OCI-LY7 (cell line): ENCODE measurements at places on chromosomes 7 and 10.
A peak's percentile ranks its signal among the peaks of the same experiment; 100 is the strongest.

DNA sequence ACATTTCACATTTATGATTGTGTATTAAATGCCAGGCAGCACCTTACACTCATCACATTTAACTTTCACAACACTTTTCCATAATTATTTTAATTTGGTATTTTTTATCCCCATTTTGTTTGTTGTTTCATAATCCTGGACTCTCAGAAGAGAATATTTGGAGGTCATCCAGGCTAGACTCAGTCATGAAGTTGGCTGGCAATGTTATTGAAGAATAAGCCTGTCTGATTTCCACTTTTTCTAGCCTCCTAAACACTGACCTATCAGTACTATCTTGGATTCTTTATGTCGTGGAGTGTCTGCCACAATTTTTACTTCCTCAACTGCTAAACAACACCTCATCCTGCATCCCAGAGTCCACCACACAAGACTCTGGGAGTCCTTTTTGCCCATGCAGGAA, 372.3 kb upstream of the NRP1 start:
- DNase-seq = no peak

DNA sequence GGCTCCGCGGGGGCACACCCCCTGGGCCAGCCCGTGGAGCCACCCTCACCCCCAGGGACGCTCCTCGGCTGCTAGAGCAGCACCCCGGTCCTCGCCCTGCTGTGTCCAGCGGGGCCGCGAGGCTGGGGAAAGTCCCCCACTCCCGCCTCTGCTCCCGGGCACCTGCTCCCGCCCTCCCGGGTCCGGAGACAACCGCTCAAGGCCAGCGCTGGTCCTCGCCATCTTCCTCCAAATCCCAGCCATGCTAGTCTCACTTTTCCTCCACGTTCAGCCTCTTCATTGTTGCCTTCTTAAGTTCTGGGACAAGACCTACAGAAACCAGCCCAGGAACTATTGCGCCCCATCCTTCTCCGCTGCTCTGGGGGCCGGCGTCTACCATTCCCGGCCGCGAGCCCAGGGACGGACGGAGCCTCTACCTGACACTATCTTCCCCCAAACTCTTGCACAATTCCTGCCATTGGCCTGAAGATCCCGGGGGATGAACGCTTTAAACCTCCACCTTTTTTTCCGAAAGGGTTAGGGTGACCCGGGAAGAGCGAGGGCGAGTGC, 4.8 kb upstream of the KCP start:
- no peak for DNase-seq

- no peak for DNase-seq
These were observed 66.9 kb upstream of the SEMA3A start for GRCh38 chr7:84261509-84261908.

DNA sequence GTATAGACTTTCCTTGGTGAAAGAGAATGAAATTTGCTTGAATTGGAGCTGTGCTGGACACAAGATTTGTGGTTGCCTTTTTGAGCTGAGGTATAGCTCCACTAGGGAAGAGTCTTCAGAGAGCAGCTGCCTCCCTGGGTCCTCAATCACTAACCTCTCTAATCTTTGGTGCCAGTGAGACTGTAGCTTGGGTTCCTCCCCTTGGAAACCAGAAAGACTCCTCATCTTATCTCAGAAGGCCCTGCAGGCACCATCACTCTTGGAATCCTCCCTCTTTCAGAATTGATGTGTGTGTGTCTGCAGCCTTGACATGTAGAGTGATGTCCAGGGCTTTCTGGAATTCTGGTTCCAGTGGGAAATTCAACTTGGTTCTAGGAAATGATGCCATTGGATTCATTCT, 426.5 kb downstream of the RPS24 start:
- no peak for DNase-seq

- no peak for DNase-seq
These were observed 203.9 kb upstream of the PCLO start for GRCh38 chr7:83366629-83367028.

DNA sequence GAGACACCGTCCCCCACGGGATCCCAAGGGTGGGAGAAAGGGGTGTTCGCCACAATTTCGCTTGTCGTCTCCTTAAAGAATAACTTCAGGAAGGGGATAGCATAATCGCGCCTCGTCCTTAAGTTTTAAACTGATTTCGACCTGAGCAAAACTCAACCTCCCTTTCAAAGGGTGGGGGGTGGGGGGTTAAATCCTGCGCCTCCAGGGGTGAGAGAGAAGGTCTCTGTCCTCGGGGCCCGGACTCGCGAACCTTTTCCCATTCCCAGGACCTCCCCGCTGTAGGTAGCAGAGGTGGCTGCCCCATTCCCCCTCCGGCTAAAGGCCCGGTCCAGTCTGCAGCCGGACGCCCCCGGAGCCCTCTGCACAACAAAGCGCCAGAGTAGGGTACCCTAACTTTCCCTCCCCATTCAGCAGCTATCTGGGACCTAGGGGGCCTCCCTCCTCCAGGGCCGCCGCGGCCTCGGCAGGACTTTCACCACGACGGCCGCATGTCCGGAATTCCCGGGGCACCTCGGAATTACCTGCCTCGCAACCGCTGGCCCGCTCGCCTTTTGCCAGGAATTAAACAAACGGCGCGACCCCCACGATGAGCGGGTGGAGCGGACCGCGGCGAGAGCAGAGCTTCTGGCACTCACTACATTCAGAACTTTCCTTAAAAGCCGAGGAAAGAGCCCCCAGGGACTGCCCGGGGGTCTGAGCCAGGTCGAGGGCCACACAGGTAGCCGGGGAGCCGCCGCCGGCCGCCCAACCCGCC, 1.7 kb downstream of the CDK6 start:
- no peak for DNase-seq

DNA sequence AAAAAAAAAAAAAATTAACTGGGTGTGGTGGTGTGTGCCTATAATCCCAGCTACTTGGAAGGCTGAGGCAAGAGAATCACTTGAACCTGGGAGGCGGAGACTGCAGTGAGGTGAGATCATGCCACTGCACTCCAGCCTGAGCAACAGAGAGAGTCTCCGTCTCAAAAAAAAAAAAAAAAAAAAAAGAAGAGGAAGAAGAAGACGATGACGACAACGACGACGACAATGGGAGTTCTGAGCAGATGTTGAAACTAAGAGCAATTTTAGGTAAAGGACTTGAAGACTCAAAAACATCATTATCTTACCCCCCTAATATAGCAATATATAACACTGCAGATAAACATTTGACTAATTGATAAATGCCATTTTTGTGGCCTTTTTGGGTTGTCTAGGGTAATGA, 39.5 kb upstream of the PPP1R17 start:
- DNase-seq = no peak

DNA sequence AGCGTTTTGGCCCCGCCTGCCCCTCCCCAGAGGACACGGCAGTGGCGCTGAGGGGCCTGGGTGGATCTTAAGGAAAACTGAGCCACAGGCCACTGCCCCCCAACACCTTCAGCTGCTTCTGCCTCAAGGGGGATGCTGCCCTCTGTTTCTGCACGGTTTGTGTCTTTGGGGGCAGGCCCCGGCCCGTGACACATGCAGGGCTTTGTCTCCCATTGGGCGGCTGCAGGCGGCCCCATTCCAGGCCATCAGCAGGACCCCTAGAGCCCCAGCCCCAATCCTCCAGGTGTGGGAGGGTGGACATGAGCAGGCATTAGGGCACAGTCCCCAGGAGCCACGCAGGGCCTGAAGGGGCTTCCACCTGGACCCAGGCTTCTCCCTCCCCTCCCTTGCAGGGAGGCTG, 25.3 kb upstream of the PPP2R2D start:
- no peak for DNase-seq

- no peak for DNase-seq
These were observed 88.0 kb upstream of the ZMIZ1 start for GRCh38 chr10:78980815-78981214.

- peak; percentile 47 for DNase-seq
These were observed 4.7 kb downstream of the NFE2L3 start for GRCh38 chr7:26156451-26157420.

GRCh38 chr10:66983475-66983818, 57.6 kb downstream of the LRRTM3 start:
- no peak for DNase-seq

DNA sequence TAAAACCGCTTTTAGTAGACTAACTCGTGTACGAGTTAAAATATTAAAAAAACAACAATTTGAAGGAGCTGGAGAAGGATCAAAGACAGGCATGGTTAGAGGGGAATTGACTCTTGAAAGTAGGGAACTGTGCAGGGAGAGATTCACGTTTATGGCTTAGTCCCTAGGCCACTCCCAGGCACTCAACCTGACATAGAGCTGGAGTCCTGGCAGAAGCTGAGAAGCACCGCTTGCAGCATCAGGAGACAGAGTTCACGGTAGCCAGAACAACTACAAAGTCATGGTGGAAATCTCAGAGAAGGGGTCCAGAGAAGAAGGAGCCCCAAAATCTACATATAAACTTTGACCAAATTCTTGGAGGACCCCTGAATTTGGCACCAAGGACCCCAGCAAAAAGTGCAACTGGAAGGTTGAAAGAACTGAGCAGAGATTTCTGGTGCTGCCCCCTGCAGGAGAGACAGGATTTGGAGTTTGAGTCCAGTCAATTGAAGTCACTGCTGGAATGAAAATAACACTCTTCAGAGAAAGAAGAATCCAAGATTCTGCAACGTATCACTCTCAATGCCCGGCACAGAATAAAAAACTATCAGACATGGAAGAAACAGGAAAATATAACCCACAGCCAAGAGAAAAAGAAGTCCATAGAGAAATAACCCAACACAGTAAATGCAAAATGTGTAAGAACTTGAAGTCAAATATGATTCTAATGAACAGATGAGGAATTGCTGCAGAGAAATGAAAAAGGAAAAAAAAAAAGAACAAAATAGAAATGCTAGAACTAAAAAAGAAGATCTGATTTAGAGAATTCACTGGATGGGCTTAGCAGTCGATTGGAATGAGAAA, 493.3 kb upstream of the PODXL start:
- DNase-seq = peak; percentile 28

DNA sequence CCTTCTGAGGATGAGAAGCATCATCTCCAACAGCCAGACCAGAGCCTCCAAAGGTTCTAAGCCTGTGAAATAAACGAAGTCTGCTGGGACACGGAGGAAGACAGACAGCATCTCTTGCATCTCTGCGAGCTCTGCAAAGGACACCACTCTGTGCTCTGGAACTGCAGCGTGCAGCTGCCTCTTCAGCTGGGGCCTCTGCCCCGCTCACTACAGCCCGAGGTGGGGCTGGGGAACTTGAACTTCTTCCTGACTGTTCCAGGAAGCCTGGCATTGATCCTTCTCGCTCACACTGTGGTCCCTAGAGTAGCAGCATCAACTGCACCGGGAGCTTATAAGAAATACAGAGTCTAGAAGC, 163.3 kb downstream of the USP6NL start:
- peak; percentile 74 for DNase-seq

DNA sequence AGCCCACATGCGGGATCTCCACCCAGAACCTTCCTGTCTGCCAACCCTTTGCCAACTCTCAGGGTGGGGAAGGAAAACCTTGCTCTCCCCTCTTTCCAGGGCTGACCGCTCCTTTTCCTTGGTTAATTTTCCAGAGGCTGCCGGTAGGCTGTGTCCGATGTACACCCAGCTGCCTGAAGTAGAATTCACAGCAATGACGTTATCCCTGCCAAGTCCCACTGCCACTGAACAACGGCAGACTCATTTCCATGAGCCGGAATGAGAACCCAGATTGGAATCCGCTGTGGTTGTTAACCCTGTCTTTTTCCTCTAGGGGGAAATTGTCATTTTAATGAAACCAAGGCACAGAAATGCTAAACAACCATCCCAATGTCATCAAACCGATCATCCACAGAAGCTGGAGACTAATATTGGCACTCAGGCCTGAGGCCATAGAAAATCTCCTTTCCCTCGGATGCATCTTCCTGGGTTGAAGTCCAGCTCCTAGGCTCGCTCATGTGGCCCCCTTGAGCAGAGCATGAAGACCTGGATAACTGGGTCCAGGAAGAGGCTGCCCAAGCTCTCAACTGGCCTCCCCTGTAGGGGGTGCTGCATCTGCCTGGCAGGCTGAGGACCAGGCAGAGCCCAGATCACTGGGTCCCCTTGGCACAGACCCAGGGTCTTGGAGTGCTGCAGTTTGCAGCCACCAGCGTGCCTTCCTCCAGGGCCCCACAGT, 30.4 kb downstream of the KLRG2 start:
- DNase-seq = no peak

GRCh38 chr7:65509368-65510186, 135.9 kb downstream of the ZNF92 start:
- DNase-seq = peak; percentile 78

- DNase-seq = no peak
These were observed 150.1 kb upstream of the TMEM72 start for GRCh38 chr10:44761076-44761475.

GRCh38 chr10:118926903-118927302, 102.6 kb upstream of the NANOS1 start:
- no peak for DNase-seq

GRCh38 chr7:44046321-44047061, 2.0 kb downstream of the DBNL start:
- DNase-seq = peak; percentile 87

GRCh38 chr7:2109936-2110609, 122.7 kb downstream of the MAD1L1 start:
- DNase-seq = peak; percentile 92

- no peak for DNase-seq
These were observed 63.0 kb upstream of the FAM3C start for GRCh38 chr7:121459148-121459547.

- DNase-seq = peak; percentile 11
These were observed 44.5 kb upstream of the ACBD5 start for GRCh38 chr10:27285093-27285492.

- no peak for DNase-seq
These were observed 49.2 kb upstream of the MGMT start for GRCh38 chr10:129417870-129418269.

- DNase-seq = no peak
These were observed 244.3 kb upstream of the KCND2 start for GRCh38 chr7:120028636-120029035.

DNA sequence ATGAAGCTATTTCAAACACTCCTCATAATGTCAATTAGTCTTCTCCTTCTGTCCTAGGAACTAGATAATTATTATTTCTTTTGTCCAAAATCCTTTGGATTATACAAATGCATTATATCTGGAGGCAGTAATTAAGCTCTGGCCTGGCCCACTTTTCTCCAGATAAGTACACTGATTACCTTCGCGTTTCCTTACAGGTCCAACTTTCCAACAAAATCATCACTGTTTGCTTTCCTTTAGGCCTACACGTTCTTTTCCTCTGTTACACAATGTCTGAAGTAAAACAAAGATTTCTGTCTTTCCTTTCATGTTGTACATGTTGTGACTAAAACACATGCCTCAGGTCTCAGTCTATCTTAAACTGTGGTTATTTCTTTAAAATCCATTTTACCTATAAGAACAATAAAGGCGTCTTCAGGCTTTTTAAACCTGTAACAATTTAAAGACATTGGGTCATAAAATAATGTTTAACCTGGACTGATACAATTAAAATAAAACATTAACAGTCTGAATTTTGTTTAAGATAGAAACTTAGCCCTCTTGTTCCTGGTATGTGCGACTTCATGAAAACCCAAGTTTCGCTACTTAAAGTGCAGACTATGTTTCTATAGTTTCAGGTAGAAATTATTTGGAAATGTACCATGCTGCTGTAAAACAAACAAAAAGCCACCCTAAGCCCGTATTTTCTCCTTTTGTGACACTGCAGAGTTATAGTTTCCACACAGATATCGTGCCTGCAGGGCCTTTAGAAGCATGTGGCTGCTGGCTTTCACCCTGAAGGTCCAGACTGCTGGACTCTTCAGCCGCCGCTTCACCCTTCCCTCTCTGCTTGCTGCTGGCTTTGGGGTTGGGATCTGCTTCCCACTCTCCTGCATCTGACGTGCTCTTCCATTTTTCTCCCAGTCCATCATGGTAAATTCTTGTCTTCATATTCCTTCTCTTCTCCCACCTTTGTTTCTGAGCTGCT, 381.7 kb downstream of the DPP6 start:
- no peak for DNase-seq
